ENCODE measurements at places on chromosomes 13 and 19.

DNA sequence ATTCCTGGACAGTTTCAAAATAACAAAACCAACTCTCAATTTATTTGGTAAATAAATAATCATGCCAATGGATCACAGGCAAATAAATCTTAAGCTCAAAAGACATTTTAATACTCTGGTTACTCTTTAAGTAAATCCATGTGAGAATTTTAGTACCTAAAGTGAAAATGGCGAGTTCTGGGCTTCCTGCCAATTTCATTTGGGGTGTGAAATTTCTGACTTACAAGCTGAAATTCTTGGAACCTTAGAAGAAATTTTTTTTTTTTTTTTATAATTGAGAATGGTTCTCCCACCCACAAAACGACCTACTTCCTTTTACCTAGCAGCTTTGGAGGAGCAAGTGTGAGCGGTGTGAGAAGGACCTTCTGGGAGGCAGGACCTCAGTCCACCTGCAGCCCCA, 354.5 kb upstream of the NBEA start:
- DNase-seq: no peak

- no peak for DNase-seq
These were observed 16.6 kb upstream of the LRP3 start for GRCh38 chr19:33177417-33177979.

- DNase-seq: no peak
These were observed 7.2 kb upstream of the PTGER1 start for GRCh38 chr19:14482172-14482941.

- peak; percentile 83 for DNase-seq
These were observed 20.7 kb downstream of the GARRE1 start for GRCh38 chr19:34274827-34275625.

DNA sequence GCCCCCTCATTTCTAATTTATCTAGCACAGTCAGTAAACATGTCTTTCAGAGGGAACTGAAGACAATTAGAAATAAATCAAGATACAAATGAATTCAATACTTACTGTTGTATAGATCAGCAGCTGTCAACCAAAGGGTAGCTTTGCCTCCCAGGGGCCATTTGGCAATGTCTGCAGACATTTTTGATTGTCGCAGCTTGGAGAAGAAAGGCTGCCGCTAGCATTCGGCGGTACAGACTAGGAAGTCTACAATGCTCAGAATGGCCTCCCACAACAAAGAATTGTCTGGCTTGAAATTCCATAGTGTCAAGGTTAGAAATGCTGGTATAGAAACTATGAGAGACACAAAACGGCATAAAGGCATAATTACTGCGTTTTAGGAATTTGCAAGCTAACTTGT, 91.6 kb downstream of the RGCC start:
- no peak for DNase-seq

DNA sequence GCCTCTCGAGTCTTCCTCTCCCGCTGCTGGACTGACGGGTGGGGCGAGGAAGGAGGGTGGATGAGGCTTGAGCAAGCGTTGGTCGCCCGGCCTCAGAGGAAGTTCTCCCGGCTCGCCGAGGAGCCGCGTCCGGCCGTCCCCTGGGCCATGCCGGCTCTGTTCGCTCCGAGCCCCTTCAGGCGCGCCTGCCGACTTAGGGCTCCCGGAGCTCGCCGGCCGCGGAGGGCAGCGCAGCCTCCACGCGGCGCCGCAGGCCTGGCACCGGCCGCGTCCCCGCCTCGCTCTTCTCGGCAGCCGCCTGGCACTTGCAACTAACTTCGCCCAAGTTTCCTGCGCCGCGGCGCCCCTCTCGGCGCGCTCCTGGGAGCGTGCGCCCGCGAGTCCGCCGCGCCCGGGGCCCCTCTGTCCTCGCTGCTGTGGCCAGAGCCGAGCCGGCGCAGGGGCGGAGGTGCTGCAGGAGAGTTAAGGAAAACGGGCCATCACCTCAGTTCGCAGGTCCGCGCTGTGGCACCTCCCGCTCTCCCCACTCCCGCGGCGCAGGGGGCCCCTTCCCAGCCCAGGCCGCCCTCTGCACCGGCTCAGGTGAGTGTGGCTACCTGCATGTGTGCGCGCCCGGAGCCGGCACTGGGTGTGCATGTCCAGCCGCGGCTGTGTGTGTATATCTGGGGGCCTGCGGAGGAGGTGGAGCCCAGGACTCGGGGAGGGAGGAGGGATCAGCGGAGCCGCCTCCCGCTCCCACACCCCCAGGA, 641 bp upstream of the SOX21 start:
- peak; percentile 23 for DNase-seq

- DNase-seq: no peak
These were observed 142.6 kb downstream of the PCDH9 start for GRCh38 chr13:67087527-67087926.

GRCh38 chr13:30696278-30697176, 38.8 kb upstream of the ALOX5AP start:
- peak; percentile 54 for DNase-seq

GRCh38 chr19:51457351-51458013, 772 bp downstream of the SIGLEC8 start:
- DNase-seq: no peak

DNA sequence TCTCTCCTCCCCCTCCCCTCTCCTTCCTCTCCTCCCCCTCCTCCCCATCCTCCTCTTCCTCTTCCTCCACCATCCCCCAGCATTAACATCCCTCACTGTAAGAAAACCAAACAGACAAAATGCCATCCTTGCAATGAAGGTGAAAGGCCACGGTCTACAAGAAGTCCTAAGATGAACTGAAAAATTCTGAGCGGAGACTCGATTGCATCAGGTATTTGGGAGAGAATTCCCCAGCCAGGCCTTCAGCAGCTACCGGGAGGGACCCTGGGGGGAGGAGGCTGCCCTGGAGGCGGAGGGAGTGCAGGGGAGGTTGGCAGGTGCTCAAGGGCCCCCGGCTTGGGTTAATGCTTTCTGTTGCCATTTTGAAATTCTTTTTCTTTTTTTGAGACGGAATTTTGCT, 10.1 kb upstream of the TIMM44 start:
- DNase-seq: no peak

- DNase-seq: no peak
These were observed 1268.2 kb downstream of the SLITRK1 start for GRCh38 chr13:82614086-82614485.

GRCh38 chr19:4256563-4256962, 9.7 kb downstream of the YJU2 start:
- DNase-seq: no peak

- DNase-seq: peak; percentile 85
These were observed 158.0 kb downstream of the VWA8 start for GRCh38 chr13:41802684-41803444.

GRCh38 chr13:114023716-114024602, 50.1 kb upstream of the C13orf46 start:
- DNase-seq: no peak

GRCh38 chr13:48539550-48539949, 6.7 kb upstream of the RCBTB2 start:
- DNase-seq: no peak

DNA sequence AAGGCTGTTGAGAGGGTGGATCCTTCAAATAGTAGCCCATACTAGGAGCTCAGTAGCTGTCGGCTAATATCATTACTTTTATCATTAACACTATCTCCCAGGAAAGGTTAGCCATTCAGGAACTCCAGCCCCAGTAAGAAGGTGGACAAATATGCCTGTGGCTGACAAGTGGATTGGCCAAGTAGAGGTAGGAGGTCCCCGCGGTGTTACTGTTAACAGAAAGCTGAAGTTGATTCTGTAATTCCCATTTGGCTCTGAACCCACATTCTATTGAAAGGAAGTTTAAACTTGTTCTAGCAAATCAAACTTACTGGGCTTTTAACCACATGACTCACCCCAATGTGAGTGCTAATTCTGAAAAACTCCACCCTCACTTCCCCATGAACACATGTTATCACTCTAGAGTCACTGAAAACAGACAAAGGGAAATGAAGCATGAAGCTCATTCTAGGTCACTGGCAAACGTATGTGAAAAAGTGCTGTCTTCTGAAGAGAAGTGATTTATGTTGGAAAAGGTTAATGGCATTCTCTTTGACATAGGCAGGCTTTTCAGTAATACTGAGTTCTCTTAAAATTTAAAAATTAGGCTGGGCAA, 273.5 kb downstream of the FGF14 start:
- peak; percentile 81 for DNase-seq

- DNase-seq: no peak
These were observed 277.7 kb upstream of the ZNF507 start for GRCh38 chr19:32067685-32068084.

DNA sequence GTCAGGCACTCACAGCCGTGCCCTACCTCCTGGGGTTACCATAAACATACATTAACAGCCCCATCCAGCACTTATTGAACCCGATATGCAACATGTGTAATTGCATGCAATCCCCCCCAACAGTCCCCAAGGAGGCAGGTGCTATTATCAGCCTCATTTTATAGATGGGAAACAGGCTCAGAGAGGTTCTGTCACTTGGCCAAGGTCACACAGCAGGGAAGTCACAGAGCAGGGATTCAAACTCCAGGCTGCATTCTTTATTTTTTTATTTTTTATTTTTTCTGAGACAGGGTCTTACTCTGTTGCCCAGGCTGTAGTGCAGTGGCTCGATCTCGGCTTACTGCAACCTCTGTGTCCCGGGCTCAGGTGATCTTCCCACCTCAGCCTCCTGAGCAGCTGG, 38.4 kb upstream of the TNFAIP8L1 start:
- no peak for DNase-seq

DNA sequence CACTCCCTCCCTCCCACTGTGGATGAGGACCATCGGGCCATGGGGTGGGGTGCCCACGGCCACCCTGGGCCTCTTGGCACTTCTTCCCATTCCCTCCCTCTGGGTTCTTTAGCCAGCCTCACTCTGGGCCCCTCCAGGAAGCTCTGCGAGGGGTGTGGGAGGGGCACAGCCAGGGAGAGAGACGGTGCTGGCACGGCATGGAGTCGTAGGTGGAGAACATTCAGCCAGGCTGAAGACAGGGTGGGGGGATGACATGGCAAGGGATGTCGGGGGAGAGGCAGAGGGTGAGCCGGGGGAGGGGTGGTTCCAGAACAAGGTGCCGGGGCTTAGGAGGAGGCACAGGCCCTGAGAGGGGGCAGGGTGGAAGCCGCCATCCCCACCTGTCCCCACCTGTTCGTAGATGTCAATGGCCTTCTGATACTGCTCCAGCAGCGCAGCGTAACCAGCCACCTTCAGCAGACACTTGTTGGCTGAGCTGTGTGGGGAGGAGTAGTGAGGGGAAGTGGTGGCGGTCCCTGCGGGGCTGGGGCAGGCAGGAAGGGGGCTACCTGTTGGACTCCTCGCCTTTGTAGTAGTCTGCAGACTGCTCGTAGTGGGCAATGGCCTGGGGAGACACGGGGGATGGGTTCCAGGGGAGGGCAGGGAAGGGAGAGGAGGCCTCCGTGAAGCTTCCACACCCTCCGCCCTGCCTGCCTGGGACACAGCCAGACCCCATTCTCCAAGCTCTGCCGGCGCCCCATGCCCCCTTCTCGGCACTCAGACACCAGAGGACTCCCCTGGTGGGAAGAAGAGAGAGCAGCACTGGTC, 8.8 kb upstream of the KPTN start:
- DNase-seq: no peak

GRCh38 chr19:30288911-30289310, 83.3 kb upstream of the ZNF536 start:
- DNase-seq: no peak

- DNase-seq: no peak
These were observed 50.8 kb upstream of the HTR2A start for GRCh38 chr13:46947425-46948191.

DNA sequence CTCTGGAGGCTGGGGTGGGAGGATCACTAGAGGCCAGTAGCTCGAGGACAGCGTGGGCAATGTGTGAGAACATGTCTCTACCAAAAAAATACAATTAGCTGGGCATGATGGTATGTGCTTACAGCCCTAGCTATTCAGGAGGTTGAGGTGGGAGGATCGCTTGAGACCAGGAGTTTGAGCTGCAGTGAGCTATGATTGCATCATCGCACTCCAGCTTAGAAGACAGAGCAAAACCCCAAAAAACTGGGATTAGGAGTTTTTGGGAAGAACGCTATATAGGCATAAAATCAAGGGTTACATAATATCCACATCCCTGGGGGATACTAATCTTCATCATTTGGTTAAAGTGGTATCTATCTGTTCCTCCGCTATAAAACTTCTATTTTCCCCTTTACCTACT, 155.5 kb downstream of the CACNA1A start:
- no peak for DNase-seq

DNA sequence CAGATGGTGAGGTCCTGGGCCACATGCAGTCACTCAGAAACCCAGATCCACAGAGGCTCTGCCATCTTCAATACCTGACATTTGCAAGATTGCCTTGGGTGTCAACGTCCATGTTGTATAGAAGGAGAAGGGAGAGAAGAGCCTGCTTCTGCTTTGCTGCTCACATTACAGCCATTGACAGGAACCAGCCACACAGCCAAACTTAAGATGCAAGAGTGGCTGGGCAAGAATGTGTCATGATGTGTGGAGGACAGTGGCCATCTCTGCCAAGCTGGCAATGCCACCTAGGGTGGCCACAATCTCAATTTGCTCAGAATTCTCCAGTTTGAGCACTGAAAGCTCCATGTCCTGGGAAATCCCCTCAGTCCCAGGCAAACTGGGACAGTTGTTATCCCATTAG, 25.9 kb upstream of the SERPINE3 start:
- no peak for DNase-seq

DNA sequence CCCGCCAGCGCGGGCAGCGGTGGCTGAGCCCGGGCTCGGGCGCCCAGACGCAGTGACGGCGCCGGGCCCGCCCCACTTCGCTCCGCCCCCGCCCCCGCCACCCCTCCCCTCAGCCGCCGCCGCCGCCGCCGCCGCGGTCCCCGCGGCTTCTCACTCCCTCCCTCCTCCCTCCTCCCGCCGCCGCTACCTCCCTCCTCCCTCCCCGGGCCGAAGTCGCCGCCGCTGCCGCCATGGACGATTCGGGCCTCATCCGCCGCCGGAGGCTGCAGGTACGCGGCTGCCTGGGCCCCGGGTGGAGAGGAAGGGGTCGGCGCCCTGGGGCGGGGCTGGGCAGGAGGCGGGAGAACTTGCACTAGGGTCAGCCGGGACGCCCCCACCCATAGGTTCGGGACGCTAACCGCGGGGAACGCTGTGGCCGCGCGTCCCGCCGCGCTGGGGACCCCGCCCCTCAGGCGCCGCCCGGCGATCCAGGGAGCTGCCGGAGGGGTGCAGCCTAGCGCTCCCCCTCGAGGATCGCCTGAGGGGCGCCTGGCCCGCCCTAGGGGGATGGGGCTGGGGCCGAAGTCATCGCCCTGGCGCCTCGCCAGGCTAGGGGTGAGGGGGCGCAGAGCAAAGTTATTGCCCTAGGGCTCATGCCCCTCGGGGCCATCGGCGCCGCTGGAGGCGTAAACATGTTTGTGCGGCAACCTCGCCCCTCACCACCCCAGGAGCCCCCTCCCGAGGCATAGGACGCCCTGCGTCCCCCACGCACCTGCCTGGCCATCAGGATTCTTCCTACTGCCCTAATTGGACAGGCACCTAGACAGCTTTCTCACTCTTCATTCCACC, 427 bp downstream of the RTBDN start:
- no peak for DNase-seq

- no peak for DNase-seq
These were observed 7.5 kb downstream of the DNAJC3 start for GRCh38 chr13:95684418-95684817.

- no peak for DNase-seq
These were observed 5.0 kb downstream of the FAM32A start for GRCh38 chr19:16190198-16190597.

All from HT1080 (cell line).